ENCODE measurements at places on chromosomes 16 and 17.

DNA sequence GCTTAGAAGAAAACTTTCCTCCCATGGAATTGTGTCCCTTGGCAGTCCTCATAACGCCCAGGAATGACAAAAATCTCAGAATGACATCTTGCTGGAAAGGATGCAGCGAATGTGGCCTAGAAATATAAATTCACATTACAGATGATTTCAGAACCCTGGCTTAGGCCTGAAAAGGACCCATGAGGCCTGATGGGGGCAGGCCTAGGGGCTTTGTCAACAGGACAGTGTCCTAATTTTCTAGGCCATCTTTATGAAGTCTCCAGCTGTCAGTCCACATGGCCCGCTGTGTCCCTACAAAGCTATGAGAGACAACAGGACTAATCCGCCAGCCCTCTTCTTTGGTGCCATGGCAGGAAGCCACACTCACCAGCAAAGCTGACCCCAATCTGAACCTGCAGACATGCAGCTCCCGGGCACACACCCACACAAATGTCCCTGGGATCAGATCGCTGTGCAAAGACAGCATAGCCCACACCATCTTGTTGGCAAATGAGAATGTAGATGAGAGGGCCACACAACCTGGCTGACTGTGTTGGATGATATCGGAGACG lies 40.4 kb upstream of the DNAH17 start:
- DNase-seq, result no peak

- DNase-seq, result no peak
Observed at GRCh38 chr16:27475561-27475960, 73.6 kb downstream of the IL21R start.

DNA sequence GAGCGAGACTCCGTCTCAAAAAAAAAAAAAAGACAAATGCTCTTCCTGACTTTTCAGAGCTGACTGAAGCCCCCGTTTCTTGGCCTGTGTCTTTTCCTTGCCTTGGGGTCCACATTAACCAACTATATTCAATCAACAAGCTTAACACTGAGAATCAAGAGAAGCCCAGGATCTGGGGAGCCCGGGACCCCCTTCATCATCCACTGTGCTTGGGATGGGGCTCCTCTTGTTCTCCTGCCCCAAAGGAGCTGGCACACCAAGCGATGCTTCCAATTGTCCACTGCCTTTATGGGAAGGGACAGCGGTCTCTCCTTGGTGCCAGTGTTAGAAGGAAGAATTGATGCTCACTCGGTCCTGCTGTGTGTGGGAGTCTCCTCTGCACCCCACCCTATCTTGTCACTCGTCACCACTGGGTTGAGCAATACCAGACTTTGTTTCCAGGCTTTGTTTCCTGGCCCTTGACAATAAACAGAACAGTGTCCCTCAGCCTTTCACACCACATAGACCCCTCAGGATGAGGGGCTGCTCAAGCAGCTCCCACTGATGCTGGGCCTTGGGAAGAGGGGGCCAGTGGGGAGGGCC lies 146.7 kb downstream of the KCNJ12 start:
- DNase-seq, result no peak

- no peak for DNase-seq
Observed at GRCh38 chr17:39092692-39093230, 58.7 kb downstream of the PLXDC1 start.

DNA sequence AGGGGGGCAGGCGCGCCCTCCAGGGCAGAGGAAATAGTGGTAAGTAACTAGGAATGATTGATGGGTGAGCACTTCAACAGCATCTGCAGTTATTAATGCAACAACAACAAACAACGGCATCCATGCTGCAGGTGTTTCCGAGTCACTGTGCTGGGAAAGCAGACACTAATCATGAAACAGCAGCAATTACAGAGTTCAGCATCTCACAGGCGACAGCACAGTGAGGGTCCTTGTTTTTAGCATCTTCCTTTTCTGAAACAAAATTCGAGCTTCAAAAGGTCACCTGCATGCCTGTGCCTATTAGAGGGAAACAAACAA lies 191.9 kb downstream of the SLC39A11 start:
- no peak for DNase-seq

- peak; percentile 77 for DNase-seq
Observed at GRCh38 chr17:57955183-57955931, at the start of gene CUEDC1. CUEDC1 (minus strand) TSS chr17:57955412; CDS start chr17:57885564, 69,848 bp downstream.

GRCh38 chr17:37176723-37177122 lies 199.1 kb upstream of the C17orf78 start:
- DNase-seq, result no peak

DNA sequence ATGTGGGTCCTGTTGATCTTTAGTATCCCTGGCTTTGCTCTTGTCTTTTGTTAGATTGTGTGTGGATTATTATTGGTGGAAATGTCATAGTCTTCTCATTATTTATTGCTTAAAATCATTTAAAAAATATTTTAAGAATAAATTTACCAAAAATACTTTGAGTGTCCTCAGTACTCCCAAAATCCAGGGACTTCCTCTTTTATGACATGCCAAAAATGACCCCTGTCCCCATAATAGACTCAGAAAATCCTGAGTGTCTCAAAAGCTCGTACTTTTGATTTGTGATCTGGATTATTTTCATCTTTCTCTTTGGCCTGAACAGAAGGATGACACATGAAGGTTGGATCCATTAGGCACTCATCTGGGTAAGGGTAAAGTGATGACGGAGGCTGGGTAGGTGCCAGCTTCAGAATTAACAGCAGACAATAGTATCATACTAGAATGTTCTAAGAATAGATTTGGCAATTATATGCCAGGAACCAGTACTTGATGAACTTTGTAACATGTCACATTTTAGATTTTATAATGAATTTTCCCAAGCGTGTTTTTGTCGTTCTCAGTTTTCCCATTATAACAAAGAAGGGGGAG lies 602.2 kb upstream of the CDH8 start:
- DNase-seq, result no peak

DNA sequence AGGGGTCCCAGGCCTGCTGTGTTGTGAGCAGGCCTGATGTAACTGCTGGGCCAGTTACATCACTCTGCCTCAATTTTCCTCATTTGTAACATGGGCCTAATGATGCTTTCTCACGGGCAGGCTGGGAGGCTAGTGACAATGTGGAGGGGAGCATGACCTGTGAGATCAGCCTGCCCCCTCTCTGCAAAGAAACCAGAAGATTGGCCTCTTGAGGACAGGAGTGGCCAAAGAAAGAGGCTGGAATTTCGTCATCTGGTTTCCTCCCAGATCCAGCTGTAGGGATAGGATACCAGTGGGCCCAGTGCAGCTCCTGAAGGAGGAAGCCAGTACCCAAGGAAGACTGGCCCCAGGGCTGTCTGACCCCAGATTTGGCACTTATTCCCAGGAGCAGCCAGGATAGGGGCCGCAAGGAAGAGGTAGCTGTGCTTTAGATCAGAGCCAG lies 615 bp upstream of the SREBF1 start:
- no peak for DNase-seq

DNA sequence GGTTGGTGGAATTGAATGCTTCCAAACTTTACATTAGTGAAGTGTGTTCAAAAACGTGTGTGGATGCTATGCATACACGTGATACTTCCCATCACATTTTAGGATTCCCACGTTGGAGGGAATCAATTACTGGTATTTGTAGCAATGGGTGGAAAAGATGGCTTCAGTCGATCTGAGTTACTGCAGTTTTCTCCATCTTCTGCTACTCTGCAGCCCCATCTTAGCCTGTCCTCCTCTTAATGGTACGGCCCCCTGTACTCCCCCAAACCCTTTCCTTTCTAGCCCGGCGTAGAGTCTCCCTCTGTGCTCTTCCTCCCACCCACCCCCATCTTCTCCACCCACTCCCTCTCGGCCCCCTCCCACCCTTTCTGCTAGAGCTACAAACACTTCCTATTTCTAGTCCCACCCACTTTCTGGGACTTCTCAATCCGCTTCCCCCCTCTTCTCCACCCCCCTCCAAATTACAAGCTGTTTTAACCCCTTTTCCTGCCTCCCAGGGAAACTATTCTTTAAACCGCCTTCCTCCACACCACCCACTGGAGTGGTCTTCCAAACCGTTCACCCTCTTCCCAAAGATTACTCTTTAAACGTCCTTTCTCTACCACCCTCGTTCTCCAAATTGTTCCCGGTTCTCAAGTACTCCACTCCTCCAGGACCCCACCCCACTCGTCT lies 1.1 kb downstream of the CHTF8 start:
- peak; percentile 65 for DNase-seq

- DNase-seq, result no peak
Observed at GRCh38 chr16:51289336-51289735, 138.3 kb upstream of the SALL1 start.

DNA sequence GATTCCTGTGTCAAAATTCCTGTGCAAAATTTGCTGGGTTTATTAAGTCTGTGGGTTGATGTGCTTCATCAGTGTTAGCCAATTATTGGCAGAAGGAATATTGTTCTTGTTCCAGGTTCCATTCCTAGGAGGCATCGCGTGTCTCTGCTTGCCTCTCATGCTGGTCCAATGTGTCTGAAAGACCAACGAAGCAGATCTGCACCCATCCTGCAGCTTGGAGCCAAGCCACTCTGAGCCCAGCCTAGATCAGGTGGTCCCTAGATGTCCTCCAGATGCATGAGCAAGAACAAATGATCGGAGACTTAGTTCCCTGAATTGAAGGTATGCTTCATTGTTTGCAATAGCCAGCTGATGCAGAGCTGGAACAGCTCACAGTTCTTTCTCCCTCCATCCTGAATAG lies 10.5 kb upstream of the PIK3R6 start:
- DNase-seq, result no peak

DNA sequence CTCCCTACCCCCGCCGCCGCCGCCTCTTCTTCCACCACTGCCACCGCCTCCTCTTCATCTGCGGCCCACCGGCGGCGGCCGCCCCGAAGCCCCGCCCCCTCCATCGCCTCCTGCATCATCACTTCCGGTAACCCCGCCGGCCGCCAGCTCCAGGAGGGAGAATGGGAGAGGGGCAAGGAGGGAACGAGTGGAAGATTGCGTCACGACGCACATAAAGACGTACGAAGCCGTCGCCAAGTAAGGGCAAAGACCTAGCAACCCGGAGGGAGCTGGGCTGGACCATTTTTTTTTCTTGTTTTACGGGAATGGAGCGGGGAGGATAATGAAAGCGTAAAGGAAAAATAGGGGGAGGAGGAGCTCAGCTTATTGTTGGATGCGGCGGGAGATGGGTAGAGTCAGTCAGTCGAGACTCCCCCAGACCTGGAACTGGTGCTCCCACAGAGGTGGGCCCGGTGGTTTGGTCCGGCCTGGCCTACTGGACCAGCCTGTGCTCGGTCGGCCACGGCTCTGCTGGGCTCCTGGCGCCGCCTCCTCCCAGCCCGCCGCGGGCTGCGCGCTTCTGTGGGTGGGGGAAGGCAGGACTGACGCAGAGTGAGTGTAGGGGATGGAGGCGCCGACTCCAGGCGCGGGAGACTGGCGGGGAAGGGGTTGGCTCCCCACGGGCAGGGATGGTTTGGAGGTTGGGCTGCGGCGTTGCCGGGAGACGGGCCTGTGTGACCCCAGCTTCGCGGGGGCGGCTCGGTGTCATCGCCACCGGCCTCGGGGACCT lies at the start of the genes DCUN1D3 and LYRM1:
Gene DCUN1D3, minus strand, starts transcription at position 60 of the 769 bp plus-strand sequence. CDS start 37,820 bp downstream, outside the sequence.
Gene LYRM1, plus strand, starts transcription at position 473 of the 769 bp plus-strand sequence. CDS start 14,785 bp downstream, outside the sequence.
- DNase-seq, result peak; percentile 93

DNA sequence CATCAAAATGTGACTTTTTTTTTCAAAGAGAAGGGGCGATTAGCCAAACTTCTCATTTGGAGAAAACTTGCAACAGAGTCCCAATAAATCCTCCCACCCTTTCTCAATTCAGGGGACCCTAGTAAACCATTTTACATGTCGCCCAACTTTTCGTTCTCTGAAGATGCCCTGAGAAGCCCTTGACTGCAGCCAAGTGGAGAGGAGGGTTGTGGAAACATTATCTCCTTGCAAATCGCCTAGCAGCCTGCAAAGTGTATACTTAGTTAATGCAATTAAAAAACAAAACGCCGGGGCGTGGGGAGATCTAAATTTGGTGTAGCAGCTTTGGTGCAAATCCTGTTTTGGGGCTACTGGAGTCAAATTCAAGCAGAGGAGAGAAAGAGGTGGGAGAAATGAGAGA lies 1.2 kb upstream of the SHISA9 start:
- DNase-seq, result no peak

DNA sequence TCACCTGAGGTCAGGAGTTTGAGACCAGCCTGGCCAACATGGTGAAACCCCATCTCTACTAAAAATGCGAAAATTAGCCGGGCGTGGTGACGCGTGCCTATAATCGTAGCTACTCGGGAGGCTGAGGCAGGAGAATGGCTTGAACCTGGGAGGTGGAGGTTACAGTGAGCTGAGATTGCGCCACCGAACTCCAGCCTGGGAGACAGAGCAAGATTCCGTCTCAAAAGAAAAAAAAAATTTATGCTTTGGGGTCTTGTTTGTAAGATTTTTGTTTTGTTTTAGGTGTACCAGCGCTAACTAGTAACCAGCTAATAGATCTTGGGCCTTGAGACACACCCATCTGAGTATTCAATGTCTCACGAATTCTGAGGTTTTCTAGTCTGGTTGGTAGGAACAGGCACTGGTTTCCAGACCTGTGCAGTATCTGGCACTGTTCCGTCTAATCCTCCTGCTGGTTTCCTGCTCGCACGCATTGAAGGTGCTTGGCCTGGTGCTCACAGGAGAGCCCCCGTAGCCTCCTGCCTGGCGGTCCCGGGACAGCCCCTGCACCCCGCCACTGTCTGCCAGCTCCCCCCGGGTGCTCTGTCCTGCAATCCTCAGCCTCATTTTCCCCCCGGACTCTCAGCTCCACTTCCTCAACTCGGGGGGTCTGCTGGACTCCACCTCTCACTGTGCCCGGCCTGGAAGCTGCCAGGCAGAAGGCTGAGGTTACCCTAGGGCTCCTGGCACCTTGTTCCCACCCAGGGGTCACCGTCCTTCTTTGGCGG lies 10.6 kb upstream of the DUS1L start:
- no peak for DNase-seq

DNA sequence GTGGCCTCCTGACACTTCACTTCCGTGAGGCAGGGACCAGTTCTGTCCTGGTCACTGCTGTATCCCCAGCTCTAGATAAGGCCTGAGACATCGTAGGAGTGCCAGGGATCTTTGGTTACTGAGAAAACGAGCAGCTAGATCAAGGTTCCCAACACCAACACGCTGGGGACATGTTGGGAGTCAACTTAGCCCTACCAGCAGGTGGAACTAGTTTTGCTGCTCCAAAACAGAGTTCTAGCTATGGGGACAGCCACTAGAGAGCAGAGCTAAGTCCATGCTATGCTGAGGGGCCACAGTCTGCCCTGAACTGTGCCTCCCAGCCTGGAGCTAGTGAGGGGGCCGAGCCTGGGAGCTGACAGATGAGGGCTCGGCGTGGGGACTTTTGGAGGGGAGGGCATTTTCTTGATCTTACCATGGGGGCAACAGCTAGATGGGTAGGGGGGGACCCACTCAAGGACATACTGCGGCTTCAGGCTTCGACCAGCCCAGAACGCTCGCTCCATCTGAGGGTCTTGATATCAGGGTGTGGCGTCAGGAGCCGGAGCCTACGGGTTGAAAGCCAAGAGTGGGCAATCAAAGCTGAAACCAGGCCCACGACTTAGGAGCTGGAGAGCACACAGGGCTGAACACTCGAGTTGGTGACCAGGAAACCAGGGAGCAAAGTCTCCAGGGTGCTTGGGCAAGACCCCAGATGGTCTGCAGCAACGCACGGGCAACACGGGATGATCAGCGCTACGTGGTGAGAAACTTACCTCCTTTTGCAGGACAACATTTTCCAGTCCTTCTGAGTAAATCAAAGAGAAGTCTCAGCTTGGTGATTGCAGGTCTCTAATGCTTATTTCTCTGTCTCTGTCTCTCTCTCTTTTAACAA lies 13.4 kb downstream of the SNX20 start:
- no peak for DNase-seq

- no peak for DNase-seq
Observed at GRCh38 chr16:13178318-13178717, 276.9 kb downstream of the SHISA9 start.

- DNase-seq, result no peak
Observed at GRCh38 chr17:199191-199604, 17.7 kb upstream of the DOC2B start.

GRCh38 chr17:64185101-64185500 lies 55.2 kb upstream of the ERN1 start:
- no peak for DNase-seq

Data from germinal center (tissue), 1 donor.